ENCODE measurements at places on chromosomes 2 and 18.

GRCh38 chr2:222042666-222043065 is 256.1 kb downstream of the PAX3 start:
- no peak for DNase-seq

GRCh38 chr2:29765721-29766120 is 155.7 kb downstream of the ALK start:
- no peak for DNase-seq

- DNase-seq = no peak
These were observed 56.3 kb downstream of the SH3RF3 start for GRCh38 chr2:109185338-109185737.

GRCh38 chr2:110874453-110875383 is 142.3 kb downstream of the ACOXL start:
- DNase-seq = no peak

DNA sequence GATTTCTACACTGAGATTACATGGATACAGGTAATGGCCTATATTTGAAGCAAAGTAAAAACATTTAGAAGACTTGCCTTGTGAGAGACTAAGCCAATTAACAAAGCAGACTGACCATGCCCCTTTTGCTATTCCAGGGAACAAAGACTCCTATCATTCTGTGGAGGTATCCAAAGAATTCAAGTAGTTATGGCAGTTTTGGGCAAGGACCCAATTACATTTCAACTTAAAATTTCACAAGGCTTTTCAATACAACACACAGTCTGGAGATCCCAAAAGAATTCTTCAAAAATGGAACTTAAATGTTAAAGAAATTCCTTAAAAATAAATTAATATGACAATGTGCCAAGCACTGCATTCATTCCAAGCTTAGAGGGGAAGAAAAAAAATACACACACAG is 109.2 kb upstream of the CHRNA1 start:
- DNase-seq = no peak

GRCh38 chr2:240455647-240456446 is 20.4 kb downstream of the GPC1 start:
- DNase-seq = no peak

DNA sequence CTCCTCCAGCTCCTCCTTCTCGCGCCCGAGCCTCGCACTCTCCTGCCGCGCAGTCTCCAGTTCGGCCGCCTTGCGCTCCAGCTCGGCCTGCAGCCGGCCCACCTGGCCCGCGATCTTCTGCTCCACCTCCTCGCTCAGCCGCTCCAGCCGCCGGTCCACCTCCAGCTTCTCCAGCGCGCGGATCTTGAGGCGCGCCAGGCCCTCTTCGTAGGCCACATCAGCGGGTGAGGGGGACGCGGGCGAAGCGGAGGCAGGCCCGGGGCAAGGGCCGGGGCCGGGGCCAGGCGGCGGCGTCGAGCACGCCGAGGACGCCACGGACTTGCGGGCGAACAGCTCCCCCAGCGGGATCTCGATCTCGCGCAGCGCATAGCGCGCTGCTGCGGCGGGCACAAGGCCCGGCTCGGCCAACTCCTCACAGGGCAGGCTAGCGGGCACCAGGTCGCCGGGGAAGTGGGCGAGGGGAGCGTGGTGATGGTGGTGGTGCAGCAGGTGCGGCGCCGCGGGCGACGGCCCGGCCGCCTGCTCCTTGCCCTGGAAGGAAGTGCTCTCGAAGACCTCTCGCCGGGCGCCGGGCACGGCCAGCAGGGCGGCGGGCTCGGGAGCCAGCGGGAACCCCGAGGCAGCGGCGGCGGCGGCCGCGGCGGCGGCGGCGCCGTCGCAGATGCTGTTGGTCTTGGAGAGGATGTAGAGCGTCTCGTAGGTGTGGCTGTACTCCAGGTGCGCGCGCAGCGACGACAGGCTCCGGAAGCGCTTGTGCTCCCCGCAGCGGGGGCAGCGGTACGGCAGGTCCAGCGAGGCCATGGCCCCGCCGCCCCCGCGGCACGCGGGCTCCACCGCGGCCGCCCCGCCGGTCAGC is 15.2 kb downstream of the FBXO41 start:
- DNase-seq = peak; percentile 73

- DNase-seq = no peak
These were observed 226.7 kb upstream of the ZNF804A start for GRCh38 chr2:184371641-184372040.

GRCh38 chr18:29160170-29160569 is 983.2 kb upstream of the CDH2 start:
- no peak for DNase-seq

All from upper lobe of right lung (tissue), 1 donor.